Left kidney (tissue), 8 donors: ENCODE measurements at places on chromosomes 3 and 15. TPM values are rescaled to one million over a fixed set of nuclear protein-coding genes. Genes with fewer than 3 reads are reported as not detected.

- no peak for DNase-seq
Observed at GRCh38 chr15:83129791-83130190, 22.3 kb downstream of the TM6SF1 start.

DNA sequence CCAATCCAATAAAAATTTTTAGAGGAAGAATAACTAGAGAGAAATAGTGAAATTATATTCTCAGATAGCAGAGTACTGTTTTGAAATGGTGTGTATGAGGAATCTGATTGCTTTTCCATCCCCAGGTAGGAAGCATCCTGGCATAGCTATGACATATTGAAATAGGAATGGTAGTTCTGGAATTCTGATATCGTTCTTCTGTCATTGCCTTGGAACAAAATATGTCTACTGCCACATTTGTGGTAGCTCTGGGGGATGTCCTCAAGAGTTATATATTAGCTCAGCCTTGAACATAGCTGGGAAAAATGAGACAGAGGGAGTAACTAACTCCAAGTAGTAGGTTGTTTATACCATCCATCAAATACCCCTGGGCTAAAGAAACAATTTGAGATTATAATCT is 950.7 kb downstream of the MCTP2 start:
- no peak for DNase-seq

DNA sequence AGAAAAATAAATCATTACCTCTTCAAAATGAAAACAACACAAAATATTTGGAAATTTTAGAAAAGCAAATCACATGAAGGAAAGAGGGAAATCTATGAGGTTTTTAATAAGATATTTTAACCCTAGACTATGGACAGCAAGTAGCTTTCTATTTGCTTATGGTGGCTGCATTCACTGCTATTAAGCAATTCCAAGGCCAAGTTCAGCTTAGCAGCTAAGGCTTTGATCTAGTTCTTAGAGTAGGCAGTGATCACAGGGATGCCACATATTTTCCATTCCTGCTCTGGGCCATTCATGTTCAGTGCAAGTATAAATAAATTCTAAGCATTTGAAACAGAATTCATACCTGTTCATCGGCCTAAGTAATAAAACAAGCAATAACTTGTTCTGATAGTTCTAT is 235.3 kb downstream of the CDIN1 start:
- DNase-seq = no peak

GRCh38 chr3:48107227-48107626 is 81.0 kb downstream of the CDC25A start:
- DNase-seq = no peak

- no peak for DNase-seq
Observed at GRCh38 chr15:89198934-89199333, 22.4 kb downstream of the RLBP1 start.

DNA sequence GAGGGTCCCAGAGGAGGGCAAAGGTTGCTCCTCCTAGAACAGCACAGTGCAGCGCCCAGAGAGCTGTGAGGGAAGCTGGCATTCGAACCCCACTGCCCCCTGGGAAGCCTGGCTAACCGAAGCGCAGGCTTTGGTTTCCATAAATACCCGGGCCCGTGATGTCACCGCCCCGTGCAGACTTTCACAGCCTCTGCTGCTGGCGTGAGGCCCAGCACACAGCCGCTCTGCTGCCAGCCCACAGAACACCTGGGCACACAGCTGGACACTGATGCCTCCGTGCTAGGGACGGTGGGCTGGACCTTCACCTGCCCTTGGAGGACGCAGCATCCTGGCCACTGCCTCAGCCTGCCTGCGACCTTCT is 1.0 kb downstream of the IQSEC1 start:
- no peak for DNase-seq

- DNase-seq = no peak
Observed at GRCh38 chr3:101836652-101837598, 12.4 kb upstream of the NFKBIZ start.

DNA sequence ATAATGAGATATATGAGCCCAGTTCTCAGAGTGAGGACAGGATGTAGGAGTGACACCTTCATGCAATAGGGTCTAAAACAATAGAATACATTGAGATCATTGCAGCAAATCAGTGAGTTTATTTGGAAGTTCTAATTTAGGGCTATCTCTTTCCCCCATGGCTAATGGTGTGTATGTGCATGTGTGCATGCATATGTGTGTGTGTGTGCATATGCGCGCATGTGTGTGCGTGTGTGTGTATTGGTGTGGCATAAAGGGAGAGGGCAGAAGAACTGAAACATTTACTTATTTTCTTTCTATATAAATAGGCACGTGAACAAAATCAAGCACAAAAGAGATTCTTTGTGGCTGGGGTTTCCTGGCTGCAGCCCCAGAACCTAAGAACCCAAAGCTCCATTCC is 115.7 kb upstream of the VEPH1 start:
- no peak for DNase-seq

- no peak for DNase-seq
Observed at GRCh38 chr3:154361099-154361498, 36.8 kb upstream of the DHX36 start.

DNA sequence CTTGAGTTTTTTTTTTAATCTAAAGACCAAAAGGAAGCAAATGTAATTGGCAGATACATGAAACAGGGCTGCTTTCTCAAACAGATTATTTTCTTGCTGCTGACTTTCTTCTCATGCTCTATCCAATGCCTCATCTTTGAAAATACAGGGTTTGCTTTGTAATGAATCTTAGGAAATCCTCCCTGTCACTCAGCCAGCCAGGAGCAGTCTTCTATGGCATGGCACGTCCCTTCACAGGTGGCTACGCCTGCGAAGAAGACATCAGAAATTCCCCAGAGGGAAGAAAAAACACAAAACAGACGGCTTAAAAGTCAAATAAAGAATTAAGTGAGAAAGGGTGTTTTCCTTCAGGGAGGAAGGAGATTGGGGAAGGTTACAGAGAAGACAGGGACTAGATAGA is 242.5 kb downstream of the IGSF11 start:
- no peak for DNase-seq

DNA sequence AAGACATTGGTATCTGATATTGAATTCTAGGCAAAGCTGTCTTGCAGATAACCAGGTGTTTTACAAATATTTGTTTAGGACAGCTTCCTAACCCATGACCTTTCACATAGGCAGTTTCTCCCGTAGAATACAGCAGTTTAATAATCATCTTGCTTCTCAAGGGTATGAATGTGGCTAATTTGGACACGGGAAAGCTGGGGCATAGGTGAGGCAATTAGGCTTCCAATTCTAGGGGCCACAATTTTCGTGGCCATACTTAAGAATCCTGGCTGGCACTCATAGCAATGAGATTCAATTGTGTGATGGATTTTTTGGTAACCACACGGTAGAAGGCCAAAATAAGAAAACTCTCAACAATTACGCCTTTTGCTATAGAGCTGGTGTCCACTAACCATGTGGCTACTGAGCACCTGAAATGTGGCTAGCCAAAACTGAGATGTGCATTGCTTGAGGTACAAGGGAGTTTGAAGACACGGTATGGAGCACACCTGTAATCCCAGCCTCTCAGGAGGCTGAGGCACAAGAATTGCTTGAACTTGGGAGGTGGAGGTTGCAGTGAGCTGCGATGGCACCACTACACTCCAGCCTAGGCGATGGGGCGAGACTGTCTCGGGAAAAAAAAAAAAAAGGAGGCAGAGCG is 34.4 kb downstream of the TFRC start:
- DNase-seq = no peak

DNA sequence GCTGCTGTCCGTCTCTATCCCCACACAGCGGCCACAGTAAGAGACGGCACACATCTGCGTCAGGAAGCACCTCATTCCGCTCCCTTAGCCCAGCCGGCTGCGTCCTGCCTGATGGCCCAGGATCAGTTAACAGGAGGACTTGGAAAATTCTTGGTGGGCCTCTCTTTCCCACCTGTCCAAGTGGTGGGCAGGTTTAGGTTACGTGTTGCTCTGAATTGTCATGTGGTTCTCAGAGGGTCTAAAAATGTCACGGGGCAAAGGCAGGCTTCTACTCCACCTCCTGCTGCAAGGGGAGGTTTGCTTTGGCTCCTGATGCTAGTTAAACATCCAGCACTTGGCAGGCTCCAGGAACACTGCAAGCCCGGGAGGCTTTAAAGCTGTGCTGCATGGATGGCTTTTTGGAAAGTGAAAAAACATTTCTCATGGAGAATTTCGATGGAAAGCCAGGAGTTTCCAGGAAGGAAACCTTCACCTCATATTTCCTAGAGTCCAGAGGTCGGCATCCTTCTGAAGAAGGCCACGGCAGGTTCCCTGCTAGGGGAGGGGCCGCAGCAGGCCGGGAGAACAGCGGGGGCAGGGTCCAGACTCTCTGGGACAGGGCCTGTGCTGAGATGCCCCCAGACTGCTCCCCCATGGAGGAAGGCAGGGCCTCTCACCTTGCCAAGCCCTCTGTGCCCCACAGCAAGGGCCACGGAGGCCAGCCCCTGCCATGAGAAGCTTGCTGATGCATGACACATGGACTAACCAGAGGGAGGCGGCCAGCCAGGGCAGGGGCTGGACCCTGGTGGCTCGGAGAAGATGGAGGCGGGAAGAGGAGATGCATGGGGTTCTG is 10.8 kb downstream of the CTSH start:
- DNase-seq = no peak

- DNase-seq = no peak
Observed at GRCh38 chr15:74133694-74134386, 3.5 kb downstream of the ISLR2 start.

DNA sequence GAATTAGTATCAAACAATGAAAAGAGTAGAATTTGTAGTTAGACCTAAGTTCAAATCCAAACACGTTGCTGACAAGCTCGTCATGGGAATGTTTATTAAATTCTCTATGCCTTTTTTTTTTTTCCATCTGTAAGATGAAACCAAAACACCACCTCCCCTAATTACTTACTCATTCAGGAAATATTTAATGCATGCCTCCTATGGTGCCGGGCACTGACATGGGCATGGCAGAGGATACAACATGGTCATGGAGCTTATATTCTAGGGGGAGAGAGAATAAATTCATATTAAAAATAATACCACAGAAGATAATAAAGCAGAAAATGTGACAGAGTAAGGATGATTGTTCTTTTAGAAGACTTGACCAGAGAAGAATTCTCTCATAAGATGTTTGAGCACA is 215.8 kb downstream of the RYR3 start:
- DNase-seq = no peak

DNA sequence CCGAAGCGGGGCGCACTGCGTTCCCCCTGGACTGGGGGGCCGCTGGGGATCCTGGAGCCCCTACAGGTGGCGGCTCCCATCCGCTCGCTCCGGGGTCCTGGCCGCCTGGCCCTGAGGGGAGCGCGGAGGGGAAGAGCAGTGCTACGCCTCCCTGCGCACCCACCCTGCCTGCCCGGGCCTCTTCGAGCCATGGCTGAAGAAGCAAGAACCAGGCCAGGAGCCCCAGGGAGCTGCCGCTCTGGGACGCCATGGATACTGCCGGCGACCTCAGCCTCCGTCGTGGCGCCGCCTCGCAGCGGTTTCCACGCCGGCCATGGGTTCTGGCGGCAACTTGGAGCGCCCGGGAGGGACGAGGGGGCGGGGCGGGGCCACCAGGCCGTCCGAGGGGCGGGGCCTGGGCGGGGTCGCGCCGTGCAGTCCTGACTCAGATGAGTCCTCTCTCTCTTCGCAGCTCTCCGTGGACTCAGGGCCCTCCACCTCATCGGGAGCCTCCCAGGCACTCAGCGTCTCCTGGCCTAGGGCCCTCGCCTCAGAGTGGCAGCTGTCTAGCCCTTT is 50.9 kb downstream of the MYL3 start:
- peak; percentile 64 for DNase-seq

- no peak for DNase-seq
Observed at GRCh38 chr3:153484842-153485241, 322.8 kb downstream of the RAP2B start.

DNA sequence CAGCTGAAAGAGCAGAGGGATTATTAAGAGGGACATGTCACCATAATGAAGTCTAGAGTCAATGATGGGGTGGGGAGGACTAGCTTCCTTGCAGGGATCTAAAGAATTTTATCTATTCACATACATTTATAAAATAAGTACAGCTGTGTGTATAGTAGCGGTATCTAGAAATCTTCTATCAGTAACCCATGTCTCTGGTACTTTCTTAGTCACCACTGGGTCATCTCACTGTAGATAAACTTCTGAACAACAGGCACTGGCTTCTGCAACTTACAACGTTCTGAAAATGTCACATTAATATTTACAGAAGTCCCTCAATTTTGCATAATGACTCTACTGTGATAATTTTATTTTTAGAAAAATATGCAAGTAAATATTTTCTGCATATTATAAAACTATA is 401.7 kb downstream of the TBC1D5 start:
- DNase-seq = no peak

GRCh38 chr15:96700555-96700954 is 370.1 kb downstream of the NR2F2 start:
- DNase-seq = no peak

DNA sequence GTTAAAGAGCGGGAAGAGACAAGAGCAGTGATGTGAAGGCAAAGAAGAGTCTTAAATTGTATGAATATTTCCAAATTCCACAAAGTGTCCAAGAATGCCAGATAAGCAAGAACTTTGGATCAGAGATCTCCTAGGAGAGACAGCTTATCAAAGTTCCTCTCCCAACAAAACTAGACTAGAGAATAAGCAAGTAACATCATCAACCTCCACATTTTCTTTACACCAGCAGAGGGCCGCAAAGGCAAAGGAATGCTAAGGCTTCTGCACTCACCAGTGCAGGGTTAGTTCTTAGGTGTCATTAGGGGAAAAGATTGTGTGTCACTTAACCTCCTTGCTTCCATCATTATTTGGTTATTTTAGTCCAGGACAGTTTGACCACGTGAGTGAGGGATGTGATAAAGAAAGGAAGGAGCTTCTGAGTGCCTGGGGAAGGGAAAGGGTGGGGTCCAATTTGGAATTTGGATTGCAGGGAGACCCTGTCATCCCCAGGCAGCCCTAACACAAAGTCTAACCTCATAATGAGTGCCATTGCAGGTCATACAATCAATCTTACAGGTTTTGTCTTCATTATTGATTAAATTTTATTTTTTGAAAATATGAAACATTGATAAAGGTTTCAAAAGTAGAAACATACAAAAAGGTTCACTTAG is 7.5 kb upstream of the CMTM6 start:
- DNase-seq = peak; percentile 81

- DNase-seq = no peak
Observed at GRCh38 chr15:48221885-48222284, 15.8 kb downstream of the SLC12A1 start.

DNA sequence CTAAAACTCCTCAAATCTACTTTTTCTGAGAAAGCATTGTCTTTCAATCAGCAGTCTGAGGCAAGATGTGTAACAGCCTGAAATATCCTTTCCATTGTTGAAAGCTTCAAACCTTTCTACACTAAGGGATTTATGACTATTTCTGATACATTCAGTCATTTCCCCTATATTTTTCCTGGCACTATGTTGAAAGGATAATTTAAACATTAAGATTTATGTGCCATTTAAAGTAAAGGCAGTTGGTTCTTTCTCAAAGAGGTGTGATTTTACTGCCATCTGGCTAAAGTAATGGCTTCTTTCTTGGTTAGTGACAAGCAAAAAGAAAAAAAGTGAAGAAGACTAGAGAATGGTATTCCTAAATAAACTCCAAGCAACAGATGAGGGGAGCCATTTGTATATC is 249.6 kb upstream of the COL8A1 start:
- DNase-seq = no peak

GRCh38 chr3:66255865-66256264 is 35.1 kb downstream of the SLC25A26 start:
- DNase-seq = no peak

Gene CFAP100
- 1.7 TPM for polyA plus RNA-seq

Gene CYFIP1
- polyA plus RNA-seq = 94.5 TPM

Gene BLM
- 17.7 TPM for polyA plus RNA-seq

Gene CCDC54
- polyA plus RNA-seq = 0.28 TPM

Gene ZIC4
- polyA plus RNA-seq = not detected

Gene SAMD7
- polyA plus RNA-seq = not detected

Gene CEP70
- polyA plus RNA-seq = 50.3 TPM

Gene CCR3
- not detected for polyA plus RNA-seq

Gene RASL12
- 6.1 TPM for polyA plus RNA-seq

Gene IGSF10
- polyA plus RNA-seq = 3.5 TPM

Gene NLGN1
- polyA plus RNA-seq = 2.9 TPM
